ENCODE measurements at places on chromosomes 5 and 9.
A peak's percentile ranks its signal among the peaks of the same experiment; 100 is the strongest.

DNA sequence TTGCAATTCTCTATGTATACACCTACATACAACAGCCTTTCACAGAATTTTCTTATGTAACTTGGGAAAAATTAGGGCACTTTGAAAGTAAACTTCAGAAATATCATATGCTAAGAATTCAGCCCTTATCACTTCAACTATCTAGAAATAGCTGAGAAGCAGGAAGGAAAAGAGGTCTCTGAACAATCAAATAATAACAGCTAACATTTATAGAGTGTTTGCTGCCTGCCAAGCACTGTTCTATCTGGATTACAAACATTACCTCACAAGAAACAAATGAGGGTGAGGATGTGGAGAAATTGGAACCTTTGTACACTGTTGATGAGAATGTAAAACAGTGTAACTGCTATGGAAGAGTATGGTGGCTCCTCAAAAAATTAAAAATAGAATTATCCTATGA is 4.4 kb upstream of the FBXO38 start:
- no peak for DNase-seq

- no peak for DNase-seq
Measured at GRCh38 chr9:75996726-75997125, 106.3 kb downstream of the PCSK5 start.

GRCh38 chr5:139403418-139403786 is 487 bp downstream of the SPATA24 start:
- no peak for DNase-seq

- no peak for DNase-seq
Measured at GRCh38 chr9:134059188-134059641, 8.6 kb downstream of the BRD3 start.

DNA sequence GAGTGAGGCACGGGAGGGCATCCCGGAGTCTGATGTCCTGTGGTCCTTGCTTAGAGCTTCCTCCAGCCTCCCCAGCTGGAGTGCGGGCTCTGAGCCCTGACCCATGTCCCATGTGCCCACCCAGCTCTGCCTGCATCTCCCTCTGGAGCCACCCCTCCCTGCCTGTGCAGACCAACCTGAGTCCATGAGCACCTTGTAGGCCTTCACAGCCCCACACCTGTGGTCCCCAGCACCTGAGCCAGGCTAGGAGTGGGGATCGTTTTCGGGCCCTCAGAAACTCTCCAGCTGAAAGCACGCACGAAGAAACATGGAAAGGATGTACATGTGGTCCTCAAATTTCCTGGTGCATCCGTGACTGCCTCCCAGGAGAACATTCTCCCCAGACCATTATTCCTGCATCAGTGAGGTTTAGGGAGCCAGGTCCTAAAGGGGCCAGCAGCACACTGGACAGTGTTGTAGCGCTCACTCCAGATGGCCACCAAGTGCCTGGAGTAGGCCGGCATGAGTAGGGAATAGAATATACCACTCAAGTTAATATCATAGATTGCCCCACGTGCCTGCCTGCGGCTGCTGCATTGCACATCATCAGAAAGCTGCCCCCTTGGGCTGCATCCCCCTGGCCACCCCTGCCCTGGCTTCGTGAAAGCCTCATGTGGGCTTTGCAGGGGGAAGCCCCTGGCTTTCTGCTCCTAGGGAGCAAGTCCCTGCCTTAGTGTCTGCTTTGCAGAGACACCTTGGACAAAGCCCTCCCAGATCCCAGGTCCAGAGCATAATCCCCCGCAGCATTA is 80.6 kb downstream of the WNK2 start:
- DNase-seq = no peak

- no peak for DNase-seq
Measured at GRCh38 chr9:117028103-117028858, 341.2 kb downstream of the TRIM32 start.

GRCh38 chr5:72265032-72265877 is 54.8 kb downstream of the MRPS27 start:
- no peak for DNase-seq

DNA sequence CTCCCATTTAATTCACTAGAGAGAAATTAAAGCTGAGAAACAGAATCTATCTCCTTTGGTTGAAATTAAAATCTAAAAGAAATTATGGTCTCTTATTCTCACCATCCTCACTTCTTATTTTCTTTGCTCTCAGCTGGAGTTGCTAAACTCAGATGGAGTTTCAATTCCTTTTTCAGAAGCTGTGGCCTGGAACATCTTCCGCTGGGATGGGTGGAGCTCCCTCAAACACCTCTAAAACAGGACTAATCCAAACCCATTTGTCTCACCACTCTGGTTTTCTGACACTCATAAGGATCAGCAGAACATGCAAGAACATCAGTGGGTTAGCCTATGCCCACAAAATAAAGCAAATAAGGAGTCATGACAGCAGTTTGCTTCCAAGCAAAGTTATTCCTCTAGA is 39.6 kb upstream of the CEP78 start:
- DNase-seq = no peak

DNA sequence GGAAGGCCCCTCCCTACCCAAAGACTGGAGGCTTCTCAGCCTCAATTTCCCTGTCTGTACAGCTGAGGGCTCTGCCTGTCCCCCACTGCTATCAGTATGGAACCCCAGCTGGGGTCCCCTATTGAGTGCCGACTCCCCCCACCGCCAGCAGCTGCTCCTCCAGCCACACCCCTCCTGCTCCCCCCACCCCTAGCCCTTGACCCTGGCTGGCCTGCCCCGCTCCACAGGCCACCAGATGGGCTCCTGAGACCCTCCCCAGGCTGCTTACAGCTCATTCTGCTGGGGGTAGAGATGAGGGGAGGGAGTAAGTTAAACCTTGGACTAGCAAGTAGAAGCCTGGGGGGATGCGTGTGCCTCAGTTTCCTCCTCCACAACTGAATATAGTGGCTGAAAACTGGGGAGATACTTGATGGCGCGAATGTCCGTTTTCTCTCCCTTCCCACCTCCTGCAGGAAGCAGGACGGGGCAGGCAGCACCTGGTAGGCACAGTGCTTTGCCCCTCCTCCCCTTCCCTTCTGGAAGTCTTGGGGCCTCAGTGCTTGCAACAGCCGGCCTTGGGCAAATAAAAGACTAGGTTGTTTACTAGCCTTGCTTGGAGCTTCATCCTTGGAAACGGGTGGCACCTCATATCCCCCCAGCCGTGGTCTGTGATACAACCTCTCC is 19.1 kb downstream of the URM1 start:
- DNase-seq = no peak

GRCh38 chr5:59693492-59694309 is 199.8 kb downstream of the PDE4D start:
- no peak for DNase-seq

- DNase-seq = no peak
Measured at GRCh38 chr5:111968459-111968858, 211.5 kb upstream of the NREP start.

DNA sequence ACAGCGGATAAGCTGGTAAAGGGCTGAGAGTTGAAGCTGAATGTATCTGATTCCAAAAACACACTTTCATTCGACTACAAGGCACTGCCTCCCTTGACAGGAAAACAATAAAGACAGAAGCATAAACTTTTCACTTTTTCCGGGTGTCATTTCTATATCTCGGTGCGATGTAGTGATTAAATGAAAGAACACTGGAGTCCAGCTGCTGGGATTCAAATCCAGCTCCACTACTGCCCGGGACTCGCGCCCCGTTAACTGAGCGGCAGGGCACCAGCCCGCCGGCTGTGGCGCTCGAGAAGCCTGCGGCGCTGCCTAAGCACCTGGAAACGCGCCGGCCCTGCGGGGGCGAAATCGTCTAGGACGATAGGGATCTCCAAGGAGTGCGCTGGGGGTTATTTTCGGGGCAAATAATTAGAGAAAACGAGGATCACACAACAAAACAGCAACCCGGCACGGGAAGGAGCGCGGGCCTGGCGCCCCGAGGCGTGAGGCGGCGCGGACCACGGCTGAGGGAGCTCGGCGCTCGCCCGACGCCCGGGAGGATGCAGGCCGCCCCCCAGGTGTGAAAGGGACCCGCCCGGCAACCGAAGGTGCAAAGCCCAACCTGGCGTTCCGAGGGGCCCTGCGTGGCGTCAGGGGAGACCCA is 837 bp downstream of the UIMC1 start:
- DNase-seq = peak; percentile 77

GRCh38 chr5:164498438-164498837 is 993.0 kb downstream of the MAT2B start:
- no peak for DNase-seq

GRCh38 chr5:6837519-6838110 is 124.4 kb downstream of the TENT4A start:
- peak; percentile 37 for DNase-seq

DNA sequence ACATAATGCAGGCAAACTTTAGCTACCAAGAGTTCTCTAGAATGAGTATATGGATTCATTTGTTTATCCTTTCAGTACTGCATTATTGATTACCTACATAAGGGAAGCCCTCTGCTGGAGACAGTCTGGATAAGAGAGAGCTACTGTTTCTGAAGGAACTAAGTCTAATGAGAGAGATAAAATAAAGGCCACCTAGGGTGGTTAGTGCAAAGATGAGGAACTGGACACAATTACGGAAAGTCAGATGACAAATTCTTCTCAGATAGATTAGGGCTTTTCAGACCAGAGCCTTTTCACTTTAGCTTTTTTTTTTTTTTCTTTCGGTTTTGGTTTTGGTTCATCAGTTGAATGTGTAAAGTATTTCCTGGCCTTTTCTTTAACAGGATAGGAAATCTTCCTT is 31.3 kb downstream of the ISOC1 start:
- DNase-seq = no peak

- no peak for DNase-seq
Measured at GRCh38 chr5:128667152-128667551, 129.1 kb upstream of the FBN2 start.

GRCh38 chr9:6897898-6898302 is 140.1 kb downstream of the KDM4C start:
- no peak for DNase-seq

DNA sequence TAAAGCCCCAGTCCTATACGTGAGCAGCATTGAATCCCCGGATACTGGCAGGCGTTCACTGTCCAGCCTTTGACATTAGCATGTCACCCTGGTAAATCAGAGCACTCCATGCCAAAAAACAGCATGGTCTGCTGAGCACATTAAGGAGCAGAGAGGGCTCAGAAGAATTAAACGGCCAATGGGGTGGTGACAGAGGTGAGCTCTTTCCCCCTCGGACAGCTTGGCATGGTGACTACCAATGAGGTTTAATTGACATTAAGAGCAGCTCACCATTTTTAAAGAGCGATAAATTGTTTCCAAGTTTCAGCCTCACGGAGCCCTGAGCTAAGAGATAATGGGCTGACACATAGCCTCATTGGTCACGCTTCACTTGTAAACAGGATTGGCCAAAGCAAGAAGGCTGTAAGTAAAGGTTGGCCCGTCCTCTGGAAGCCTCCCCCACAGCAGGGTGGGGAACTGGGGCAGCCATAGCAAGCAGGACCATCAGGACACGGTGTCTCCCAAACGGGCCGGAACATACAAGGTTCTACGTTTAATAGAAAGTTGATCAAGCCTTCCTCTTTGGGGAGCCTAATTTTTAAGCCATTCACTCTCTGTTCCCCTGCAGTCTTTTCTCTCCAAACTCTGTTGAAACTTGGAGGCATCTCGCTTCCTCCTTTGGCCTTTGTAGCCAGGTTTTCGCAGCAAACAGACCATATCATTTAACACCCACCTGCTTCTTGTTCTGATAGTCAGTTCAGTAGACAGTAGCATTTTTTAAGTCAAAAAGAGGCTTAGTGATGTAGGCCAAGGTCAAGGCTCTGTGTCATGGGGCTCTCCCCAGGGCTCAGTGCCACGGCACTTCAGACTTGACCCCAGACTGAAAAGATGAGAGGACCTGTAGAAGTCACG is 25.9 kb downstream of the QRFP start:
- no peak for DNase-seq

DNA sequence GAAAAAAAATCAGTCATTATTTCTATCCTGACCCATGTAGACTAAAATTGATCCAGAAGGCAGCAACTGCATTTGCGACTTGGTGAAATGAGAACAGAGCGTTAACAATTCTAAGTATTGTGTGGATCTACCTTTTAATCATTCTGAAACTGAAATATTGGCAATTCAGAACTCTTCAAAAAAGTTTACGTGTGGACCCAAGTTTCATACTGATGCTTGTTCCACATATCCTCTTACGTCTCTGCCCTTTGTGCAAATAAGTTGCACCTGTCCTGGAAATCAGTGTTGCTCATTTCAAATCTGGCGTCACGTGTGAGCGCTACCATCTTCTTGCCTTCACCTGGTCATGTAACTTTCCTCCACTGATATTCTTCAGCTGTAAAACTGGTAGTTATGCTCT is 74.7 kb downstream of the NTRK2 start:
- no peak for DNase-seq

GRCh38 chr9:132697230-132697629 is 27.0 kb downstream of the GTF3C4 start:
- no peak for DNase-seq

- no peak for DNase-seq
Measured at GRCh38 chr5:140296289-140296688, 6.6 kb downstream of the PFDN1 start.

- DNase-seq = no peak
Measured at GRCh38 chr5:71744009-71744790, 25.1 kb downstream of the CARTPT start.

DNA sequence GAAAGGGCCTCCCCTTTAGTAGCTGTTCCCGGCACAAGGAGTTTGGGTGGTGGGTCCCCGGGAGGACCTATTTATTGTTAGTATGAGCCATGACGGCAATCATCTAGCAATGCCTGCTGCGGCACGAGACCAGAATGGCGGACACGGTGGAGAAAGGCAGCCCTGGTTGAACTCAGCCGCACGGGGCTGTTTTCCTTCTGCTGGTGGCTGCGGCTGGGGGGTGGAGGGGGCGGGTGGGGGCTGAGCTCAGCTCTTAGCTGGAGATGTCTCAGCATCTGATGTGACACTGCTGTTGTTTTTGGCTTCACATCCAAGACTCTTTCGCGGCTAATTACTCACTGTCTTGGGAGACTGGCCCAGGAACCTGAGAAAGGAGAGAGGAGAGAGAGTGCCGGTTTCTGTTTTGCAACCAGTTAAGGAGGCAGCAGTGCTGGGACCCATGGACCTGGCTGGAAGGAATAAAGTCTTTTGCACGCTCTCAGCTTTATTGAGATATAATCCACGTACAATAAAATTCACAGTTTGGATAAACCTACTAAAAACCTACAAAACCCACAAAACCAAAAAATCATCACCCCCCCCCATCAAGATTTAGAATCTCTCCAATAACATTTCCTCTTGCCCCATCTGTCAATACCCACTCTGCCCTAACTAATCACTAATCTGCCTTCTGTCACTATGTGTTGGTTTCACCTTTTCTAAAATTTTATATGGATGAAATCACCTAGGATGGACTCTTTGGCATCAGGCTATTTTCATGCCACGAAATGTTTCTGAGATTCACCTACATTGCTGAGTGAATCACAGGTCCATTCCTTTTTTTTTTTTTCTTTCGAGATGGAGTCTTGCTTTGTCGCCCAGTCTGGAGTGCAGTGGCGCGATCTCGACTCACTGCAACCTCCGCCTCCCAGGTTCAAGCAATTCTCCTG is 81.8 kb upstream of the NEURL1B start:
- peak; percentile 80 for DNase-seq

- no peak for DNase-seq
Measured at GRCh38 chr5:37787742-37788141, 52.1 kb downstream of the GDNF start.

GRCh38 chr5:128671943-128672342 is 133.9 kb upstream of the FBN2 start:
- no peak for DNase-seq

All from urothelium cell line (cell line).